ENCODE measurements at places on chromosomes 5 and 9.

DNA sequence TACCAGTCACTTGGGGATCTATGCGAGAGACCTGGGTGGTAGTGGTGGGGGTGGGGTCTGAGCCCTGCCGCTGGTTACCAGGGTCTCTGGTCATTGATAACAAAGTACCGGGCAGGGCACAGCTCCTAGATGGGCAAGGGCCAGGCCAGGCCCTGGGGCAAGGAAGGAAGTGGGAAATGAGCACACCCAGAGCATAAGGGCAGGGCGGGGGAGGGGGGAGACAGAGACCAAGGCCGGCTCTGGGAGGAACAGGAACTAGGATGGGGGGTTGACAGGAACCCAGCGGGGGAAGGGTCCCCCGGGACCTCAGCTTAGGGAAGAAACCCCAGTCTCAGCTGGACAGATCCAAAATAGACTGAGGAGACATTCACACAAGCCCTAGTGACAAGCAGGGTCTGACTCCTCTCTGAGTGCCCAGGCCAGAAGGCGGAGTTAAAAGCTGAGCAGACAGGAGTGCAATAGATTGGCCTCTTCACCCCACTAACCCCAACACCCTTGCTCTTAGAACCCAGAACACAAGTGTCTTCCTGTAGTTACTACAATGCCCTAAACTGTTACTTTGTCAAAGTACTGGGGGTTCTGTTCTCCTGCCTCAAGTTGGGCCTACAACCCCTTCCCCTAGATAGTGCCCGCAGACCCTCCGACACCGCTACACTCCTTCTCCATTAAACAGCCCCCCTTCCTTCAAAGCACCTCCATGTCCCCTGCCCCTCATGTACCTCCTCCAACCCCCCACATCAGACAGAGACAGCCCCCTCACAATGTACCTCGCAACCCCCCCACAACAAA lies 628 bp downstream of the ATOSB start:
- DNase-seq = peak; percentile 68

DNA sequence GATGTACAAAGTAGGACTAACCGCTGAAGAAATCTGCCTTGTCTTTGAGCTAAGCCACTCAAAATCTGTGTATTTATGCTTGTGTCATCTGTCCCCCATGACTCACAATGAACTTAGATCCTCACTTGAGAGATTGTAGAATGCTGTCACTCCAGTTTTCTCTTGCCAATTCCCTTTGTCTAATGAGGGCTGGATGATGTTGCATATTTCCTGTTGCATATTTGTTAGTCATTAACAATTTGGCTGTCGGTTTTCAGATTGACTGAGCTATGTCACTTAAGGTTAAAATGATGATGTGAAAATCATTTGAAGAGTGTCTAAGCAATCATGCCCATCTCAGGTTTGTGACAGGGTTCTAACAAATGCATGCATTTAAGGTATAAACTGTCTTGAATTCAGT lies 481.7 kb downstream of the CDH10 start:
- DNase-seq = no peak

- no peak for DNase-seq
Observed at GRCh38 chr9:135962696-135963307, 1.6 kb upstream of the UBAC1 start.

DNA sequence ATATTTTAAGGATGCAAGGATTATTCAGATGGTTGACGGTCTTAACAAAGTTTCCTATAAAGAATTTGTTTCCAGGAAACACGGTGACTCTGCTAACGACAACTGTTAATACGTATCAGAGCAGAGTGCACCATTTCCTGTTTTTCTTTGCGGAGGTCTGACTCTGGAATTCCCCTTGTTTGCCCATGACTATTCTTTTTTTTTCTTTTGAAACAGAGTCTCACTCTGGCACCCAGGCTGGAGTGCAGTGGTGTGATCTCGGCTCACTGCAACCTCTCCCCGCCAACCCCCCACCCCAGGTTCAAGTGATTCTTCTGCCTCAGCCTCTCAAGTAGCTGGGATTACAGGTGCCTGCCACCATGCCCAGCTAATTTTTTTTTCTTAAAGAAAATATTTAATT lies 115.9 kb downstream of the CDC42SE2 start:
- peak; percentile 72 for DNase-seq

DNA sequence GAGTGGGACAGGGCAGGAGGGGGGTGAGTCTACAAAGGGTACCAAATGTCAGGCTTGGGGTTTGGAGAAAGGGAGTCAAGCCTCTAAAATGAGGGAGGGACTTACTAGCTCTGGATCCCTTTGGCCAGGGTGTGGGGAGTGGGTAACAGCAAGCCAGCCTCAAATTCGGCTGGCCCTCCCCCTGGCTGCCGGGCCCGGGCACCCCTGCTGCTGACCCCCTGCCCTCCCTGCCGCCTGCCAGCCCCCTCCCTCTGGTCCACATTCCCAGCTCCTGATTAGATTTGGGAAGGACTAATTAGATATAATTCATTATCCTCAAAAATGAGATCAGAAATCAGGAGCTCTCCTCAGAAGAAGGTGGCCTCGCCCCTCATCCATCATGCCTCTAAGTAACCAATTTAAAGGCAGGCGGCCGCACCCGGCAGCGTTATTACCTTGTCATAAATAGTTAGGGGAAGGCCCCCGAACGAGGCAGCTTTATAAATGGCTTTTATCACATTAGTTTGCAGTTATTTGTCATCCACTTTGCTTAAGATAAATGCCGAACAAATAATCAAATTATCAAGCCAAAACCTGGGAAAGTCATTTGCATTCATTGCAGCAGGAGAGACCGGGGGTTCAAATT lies 44.6 kb downstream of the LMX1B start:
- DNase-seq = no peak

DNA sequence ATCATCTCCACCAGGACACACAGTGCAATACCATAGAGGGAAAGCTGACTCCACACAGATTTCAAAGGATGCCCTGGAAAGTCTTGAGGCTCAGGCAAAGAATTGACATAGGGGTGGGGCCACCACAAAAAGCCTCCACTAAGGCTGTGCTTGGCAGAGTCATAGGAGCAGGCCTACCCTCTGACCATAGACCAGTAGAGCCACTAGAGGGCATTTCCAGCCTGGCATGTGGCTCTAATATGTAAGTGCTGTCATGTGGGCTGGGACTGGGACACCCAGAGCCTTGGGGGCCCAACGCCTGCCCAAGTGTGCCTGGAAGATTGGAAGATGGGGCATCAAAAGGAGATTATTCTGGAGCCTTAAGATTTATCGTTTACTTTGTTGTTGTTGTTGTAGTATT lies 726.0 kb downstream of the DNAH5 start:
- DNase-seq = no peak

- DNase-seq = no peak
Observed at GRCh38 chr5:160665460-160665859, 186.6 kb downstream of the ATP10B start.

GRCh38 chr9:108615152-108615551 lies 240.6 kb downstream of the ACTL7B start:
- DNase-seq = no peak

Measured in OCI-LY7 (cell line).